ENCODE measurements at places on chromosomes 1 and 21.

DNA sequence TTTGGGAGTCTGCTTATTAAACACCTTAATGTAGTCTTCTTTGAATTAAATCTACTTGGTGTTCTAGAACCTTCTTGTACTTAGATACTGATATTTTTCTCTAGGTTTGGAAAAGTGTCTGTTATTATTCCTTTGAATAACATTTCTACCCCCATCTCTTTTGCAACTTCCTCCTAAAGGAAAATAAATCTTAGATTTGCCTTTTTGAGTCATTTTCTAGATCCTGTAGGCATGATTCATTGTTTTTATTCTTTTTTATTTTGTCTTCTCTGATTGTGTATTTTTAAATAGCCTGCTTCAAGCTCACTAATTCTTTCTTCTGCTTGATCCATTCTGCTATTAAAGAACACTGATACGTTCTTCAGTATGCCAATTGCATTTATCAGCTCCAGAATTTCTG lies 155.9 kb upstream of the NEGR1 start:
- DNase-seq, result no peak

DNA sequence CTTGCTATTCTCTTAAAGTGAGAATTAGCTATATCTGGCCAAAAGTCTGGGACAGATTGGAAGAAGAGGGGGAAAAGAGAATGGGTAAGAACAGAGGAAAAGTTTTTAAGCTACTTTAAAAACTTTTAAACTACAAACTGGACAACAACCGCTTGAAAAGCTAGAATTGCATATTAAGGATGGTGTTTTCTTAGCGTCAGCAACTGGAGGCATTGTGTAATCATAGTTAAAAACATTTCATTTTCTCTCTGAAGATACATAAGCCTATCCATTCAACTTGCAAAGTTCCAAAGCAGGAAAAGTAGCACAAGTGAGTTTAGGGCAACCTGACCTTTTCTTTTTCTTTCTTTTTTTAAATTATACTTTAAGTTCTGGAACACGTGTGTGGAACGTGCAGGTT lies 10.9 kb downstream of the PBX1 start:
- DNase-seq, result no peak

- peak; percentile 72 for DNase-seq
Observed at GRCh38 chr1:23544444-23545389, 13.7 kb upstream of the E2F2 start.

DNA sequence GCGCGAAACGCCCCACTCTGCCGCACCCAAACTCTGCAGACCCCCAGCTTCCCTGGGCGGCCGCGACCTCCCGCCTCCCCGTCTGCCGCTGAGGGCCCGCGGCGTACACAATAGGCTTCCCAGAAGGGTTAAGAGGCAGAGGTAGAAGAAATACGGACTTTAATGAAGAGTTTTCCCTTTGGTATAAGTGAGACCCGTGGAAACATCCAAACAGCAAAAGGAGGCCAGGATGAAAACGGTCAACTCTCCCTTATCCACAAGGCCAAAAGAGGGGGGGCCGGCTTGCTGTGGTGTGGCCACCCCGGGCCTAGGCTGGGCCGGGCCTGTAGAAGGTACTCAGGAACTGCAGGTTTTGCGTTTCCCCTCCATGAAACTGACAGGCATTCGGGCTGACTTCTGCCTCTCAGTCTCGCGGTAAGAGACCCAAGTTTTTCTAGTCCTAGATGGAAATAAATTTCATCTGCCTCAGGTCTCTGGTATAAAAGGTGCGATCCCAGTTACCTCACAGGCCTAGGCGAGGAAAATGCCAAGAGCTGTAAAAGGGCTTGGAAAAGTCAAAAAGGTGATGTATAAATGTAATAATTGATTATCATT lies 671 bp upstream of the PYGO2 start:
- DNase-seq, result peak; percentile 44

DNA sequence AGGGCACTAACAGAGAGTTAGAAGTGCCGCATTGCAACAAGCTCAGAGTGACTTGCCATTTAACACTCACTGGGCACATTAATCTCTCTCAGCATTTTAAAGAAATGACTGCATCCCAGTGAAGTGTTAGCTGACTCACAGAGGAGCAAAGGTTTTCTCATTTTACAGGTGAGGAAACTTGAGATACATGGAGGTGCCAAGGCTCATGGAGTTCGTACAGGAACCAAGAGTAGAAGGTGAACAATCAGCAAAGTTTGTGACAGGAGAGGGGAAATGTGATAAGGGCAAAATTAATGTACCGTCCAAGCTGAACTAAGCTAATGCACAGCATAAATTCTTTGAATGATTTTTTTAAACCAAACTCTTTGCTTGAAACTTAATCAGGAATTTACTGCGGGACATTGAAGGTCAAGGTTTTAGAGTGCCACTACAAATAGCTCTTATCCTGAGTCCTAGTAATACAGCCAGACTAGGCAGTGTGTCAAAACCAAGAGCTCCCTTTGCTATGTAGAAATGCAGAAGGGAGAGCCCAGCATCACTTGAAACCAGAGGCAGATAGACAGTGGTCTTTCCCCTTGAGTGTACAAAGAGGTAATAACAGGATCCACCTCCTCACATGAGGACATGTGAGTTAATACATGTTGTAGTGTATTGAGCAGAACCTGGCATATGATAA lies 22.4 kb upstream of the NTPCR start:
- no peak for DNase-seq

Measured in ACHN (cell line).